ENCODE measurements at places on chromosomes 1 and 21. TPM values are rescaled to one million over a fixed set of nuclear protein-coding genes. Genes with fewer than 3 reads are reported as not detected.
A peak's percentile ranks its signal among the peaks of the same experiment; 100 is the strongest.

GRCh38 chr1:48294656-48295055, 72.1 kb downstream of the SLC5A9 start:
- H3K27ac ChIP-seq: no peak overlapping the region
- no peaks in the 10 kb centered on the region for H3K4me1 ChIP-seq
- no peak overlapping the region for H3K4me3 ChIP-seq
- DNase-seq: no peak

DNA sequence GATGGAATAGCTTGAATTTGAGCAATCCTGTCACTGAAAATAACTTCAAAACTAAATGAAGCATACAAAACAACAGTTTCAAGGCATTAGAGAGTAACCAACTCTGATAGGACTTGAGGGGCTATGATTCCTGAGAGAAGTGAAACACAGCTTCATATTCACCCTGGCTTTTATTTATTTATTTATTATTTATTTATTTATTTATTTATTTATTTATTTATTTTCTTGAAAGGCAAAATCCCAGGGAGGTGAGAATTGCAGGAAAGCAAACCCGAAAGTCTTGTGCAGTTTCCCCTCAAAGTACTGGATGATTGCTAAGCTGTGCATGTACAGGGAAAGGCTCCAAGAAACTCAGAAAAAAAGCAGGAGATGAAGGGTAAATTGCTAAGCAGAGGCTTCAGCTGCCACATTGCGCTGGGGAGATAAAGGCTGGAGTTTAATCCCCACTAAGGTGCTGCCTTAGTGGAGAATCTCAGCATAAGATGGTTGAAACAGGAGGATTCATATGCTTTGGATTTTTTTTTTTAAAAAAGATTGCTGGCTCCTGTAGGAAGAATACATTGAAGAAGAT, 72.9 kb upstream of the COL24A1 start:
- no peak overlapping the region for H3K27ac ChIP-seq
- DNase-seq: no peak
- H3K4me3 ChIP-seq: no peak overlapping the region

GRCh38 chr1:89503690-89504089, 20.9 kb upstream of the LRRC8B start:
- no peak for DNase-seq
- no peaks in the 10 kb centered on the region for H3K36me3 ChIP-seq
- H3K4me1 ChIP-seq: no peaks in the 10 kb centered on the region
- H3K27me3 ChIP-seq: peaks cover 19% of the 10 kb centered on the region

SELENOF gene
- total RNA-seq: 148 TPM

- no peak for DNase-seq
- H3K27me3 ChIP-seq: peaks cover 6% of the 10 kb centered on the region
- H3K36me3 ChIP-seq: peaks cover 2% of the 10 kb centered on the region
- no peak overlapping the region for H3K27ac ChIP-seq
- H3K4me1 ChIP-seq: peaks cover 6% of the 10 kb centered on the region
Observed at GRCh38 chr1:9703165-9703509, 51.6 kb downstream of the PIK3CD start.

THEM5 gene
- total RNA-seq: not detected

DNA sequence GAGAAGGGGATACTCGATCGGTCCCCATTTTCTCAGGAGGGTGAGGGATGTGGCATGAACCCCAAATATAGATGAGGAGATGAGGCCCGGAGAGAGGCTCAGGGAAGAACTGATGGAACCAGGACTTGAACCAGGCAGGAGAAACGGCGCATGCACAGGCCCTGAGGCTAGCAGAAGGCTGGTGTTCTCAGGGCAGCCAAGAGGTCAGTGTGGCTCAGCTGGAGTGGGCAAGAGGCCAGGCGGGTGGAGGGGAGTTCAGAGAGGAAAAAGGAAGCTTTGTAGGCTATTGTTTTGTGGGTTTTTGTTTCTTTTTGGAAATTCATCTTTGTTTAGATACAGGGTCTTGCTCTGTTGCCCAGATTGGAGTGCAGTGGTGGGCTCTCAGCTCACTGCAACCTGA, 122.0 kb downstream of the LACTBL1 start:
- no peaks in the 10 kb centered on the region for H3K27me3 ChIP-seq
- peak overlapping the region; percentile 92 for H3K27ac ChIP-seq
- no peak for DNase-seq
- H3K36me3 ChIP-seq: peaks cover 6% of the 10 kb centered on the region
- H3K4me1 ChIP-seq: peaks cover 74% of the 10 kb centered on the region

TTC4 gene
- total RNA-seq: 20.5 TPM

GRCh38 chr1:93051961-93052360, 27.1 kb upstream of the MTF2 start:
- no peaks in the 10 kb centered on the region for H3K36me3 ChIP-seq
- H3K4me3 ChIP-seq: no peak overlapping the region
- no peak for DNase-seq
- no peak overlapping the region for H3K27ac ChIP-seq
- H3K27me3 ChIP-seq: peaks cover 14% of the 10 kb centered on the region

- peaks cover 4% of the 10 kb centered on the region for H3K4me1 ChIP-seq
- peaks cover 11% of the 10 kb centered on the region for H3K27me3 ChIP-seq
- no peak overlapping the region for H3K27ac ChIP-seq
Observed at GRCh38 chr1:166814611-166815010, 24.7 kb upstream of the POGK start.

- DNase-seq: no peak
- no peak overlapping the region for H3K4me3 ChIP-seq
- no peaks in the 10 kb centered on the region for H3K4me1 ChIP-seq
Observed at GRCh38 chr1:99614728-99615127, 31.2 kb upstream of the PALMD start.

PARS2 gene
- total RNA-seq: 7.7 TPM

DNA sequence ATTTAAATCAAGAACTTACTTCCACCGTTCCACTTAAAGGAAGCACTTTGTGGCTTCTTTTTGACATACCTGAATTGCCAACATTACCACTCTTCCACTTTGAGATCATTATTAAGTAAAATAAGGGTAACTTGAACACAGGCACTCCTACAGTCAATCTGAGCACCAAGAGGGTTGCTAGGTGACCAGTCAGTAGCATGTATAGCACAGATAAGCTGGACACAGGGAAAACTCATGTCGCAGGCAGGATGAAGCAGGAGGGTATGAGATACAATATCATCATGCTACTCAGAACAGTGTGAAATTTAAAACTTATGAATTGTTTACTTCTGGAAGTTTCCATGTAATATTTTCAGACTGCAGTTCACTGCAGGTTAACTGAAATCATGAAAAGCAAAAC, 47.0 kb upstream of the RAP1GAP start:
- DNase-seq: no peak
- H3K4me1 ChIP-seq: no peaks in the 10 kb centered on the region
- H3K36me3 ChIP-seq: peaks cover 38% of the 10 kb centered on the region
- H3K27ac ChIP-seq: no peak overlapping the region
- no peaks in the 10 kb centered on the region for H3K27me3 ChIP-seq

- H3K36me3 ChIP-seq: no peaks in the 10 kb centered on the region
- no peak overlapping the region for H3K4me3 ChIP-seq
- H3K27ac ChIP-seq: no peak overlapping the region
- DNase-seq: no peak
- H3K4me1 ChIP-seq: no peaks in the 10 kb centered on the region
- H3K27me3 ChIP-seq: no peaks in the 10 kb centered on the region
Observed at GRCh38 chr1:100627936-100628335, 90.0 kb downstream of the GPR88 start.

GRCh38 chr1:230857822-230858221, 10.5 kb downstream of the C1orf198 start:
- H3K4me1 ChIP-seq: peaks cover 59% of the 10 kb centered on the region
- H3K4me3 ChIP-seq: no peak overlapping the region
- peaks cover 47% of the 10 kb centered on the region for H3K36me3 ChIP-seq
- DNase-seq: no peak

- no peak overlapping the region for H3K27ac ChIP-seq
- H3K4me1 ChIP-seq: peaks cover 2% of the 10 kb centered on the region
- DNase-seq: no peak
- no peaks in the 10 kb centered on the region for H3K27me3 ChIP-seq
Observed at GRCh38 chr1:185105121-185105520, 51.6 kb downstream of the TRMT1L start.

LAPTM5 gene
- total RNA-seq: not detected

GRCh38 chr1:183374825-183375224, 43.4 kb downstream of the NMNAT2 start:
- DNase-seq: no peak
- H3K27ac ChIP-seq: no peak overlapping the region
- no peaks in the 10 kb centered on the region for H3K36me3 ChIP-seq
- no peaks in the 10 kb centered on the region for H3K27me3 ChIP-seq

DNA sequence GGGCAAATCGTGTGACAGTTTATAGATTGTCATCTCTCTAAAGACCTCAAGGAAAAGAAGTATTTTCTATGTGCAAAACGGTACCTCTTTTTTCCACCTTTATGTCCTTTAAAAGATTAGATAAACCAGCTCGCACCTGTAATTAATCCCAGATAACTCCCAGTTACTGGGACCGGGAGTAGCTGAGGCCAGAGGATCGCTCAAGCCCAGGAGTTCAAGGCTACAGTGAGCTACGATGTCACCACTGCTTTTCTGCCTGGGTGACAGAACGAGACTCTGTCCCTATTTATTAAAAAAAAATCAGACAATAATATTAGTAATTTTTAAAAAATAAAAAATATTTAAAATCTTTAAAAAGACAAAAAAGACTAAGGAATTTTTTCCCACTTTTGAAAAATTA, 141.4 kb downstream of the NR5A2 start:
- H3K4me1 ChIP-seq: no peaks in the 10 kb centered on the region
- no peak overlapping the region for H3K27ac ChIP-seq
- no peaks in the 10 kb centered on the region for H3K36me3 ChIP-seq
- DNase-seq: no peak
- no peak overlapping the region for H3K4me3 ChIP-seq

- no peak for DNase-seq
- peaks cover 7% of the 10 kb centered on the region for H3K27me3 ChIP-seq
- H3K27ac ChIP-seq: no peak overlapping the region
Observed at GRCh38 chr1:4213366-4213973, 313.4 kb upstream of the C1orf174 start.

DUSP23 gene
- total RNA-seq: 42.1 TPM

TSACC gene
- total RNA-seq: not detected

DNA sequence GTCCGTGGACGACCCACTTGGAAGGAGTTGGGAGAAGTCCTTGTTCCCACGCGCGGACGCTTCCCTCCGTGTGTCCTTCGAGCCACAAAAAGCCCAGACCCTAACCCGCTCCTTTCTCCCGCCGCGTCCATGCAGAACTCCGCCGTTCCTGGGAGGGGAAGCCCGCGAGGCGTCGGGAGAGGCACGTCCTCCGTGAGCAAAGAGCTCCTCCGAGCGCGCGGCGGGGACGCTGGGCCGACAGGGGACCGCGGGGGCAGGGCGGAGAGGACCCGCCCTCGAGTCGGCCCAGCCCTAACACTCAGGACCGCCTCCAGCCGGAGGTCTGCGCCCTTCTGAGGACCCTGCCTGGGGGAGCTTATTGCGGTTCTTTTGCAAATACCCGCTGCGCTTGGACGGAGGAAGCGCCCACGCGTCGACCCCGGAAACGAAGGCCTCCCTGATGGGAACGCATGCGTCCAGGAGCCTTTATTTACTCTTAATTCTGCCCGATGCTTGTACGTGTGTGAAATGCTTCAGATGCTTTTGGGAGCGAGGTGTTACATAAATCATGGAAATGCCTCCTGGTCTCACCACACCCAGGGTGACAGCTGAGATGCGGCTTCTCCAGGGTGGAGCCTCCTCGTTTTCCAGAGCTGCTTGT, 32.4 kb downstream of the PRMT2 start:
- H3K36me3 ChIP-seq: peaks cover 8% of the 10 kb centered on the region
- peaks cover 3% of the 10 kb centered on the region for H3K4me1 ChIP-seq
- peak overlapping the region; percentile 83 for H3K4me3 ChIP-seq
- peak overlapping the region; percentile 85 for H3K27ac ChIP-seq

DNA sequence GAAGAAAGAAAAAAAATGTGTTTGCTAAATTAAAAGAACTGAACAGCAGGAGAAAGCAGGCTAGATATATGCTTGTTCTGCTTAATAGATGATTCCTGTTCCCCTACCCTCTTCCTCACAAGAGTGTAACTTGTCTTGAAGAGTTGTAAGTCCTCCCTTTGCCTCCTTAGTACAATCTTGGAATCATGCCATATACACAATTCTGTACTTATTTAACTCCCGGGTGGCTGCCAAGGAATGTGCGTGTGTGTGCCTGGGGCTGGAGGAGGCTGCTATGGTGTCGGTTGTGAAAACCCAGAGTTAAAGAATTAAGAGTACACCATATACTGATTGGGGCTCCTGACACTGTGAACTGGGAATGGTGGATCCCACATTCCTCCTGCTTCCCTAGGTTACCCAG, 194.2 kb downstream of the SIPA1L2 start:
- peaks cover 36% of the 10 kb centered on the region for H3K36me3 ChIP-seq
- peaks cover 50% of the 10 kb centered on the region for H3K4me1 ChIP-seq
- H3K4me3 ChIP-seq: no peak overlapping the region
- no peak for DNase-seq

- H3K4me1 ChIP-seq: peaks cover 39% of the 10 kb centered on the region
- peak overlapping the region; percentile 68 for H3K27ac ChIP-seq
- H3K27me3 ChIP-seq: no peaks in the 10 kb centered on the region
- H3K4me3 ChIP-seq: no peak overlapping the region
- DNase-seq: no peak
Observed at GRCh38 chr1:56461158-56462127, 117.9 kb downstream of the PLPP3 start.

DNA sequence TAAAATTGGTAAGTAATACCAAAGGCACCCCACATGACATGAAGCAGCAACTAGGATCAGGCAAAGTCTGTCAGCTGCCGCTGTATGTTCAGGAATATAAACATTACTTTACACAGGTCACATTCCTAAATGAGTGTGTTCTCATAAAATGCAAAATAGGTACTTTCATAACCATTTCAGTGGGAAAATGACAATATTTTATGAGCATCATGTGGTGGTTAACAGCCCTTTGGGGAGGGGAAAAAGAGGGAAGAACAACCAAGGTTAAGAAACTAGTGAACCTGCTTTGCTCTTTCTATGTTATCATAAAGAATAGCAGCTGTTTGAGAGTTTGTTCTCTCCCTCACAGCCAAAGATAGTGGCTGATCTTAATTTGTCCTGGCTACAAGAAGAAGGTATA, 105.4 kb upstream of the LBR start:
- no peak for DNase-seq
- peak overlapping the region; percentile 68 for H3K27ac ChIP-seq
- peaks cover 23% of the 10 kb centered on the region for H3K4me1 ChIP-seq
- H3K27me3 ChIP-seq: no peaks in the 10 kb centered on the region

PHTF1 gene
- total RNA-seq: 26.7 TPM

GUCA2B gene
- not detected for total RNA-seq

- no peaks in the 10 kb centered on the region for H3K36me3 ChIP-seq
- no peak for DNase-seq
- H3K27ac ChIP-seq: no peak overlapping the region
- H3K4me1 ChIP-seq: peaks cover 62% of the 10 kb centered on the region
- H3K4me3 ChIP-seq: no peak overlapping the region
Observed at GRCh38 chr1:172276120-172276818, 144.2 kb upstream of the C1orf105 start.

GRCh38 chr1:239944666-239945065, 147.0 kb upstream of the FMN2 start:
- no peaks in the 10 kb centered on the region for H3K4me1 ChIP-seq
- DNase-seq: no peak
- no peak overlapping the region for H3K27ac ChIP-seq
- peaks cover 2% of the 10 kb centered on the region for H3K27me3 ChIP-seq
